Esophagus mucosa (tissue), 1 donor: ENCODE measurements at places on chromosomes 7 and 10. TPM values are rescaled to one million over a fixed set of nuclear protein-coding genes. Genes with fewer than 3 reads are reported as not detected.
A peak's percentile ranks its signal among the peaks of the same experiment; 100 is the strongest.

- ATAC-seq: peak; percentile 76
These were observed 21.0 kb downstream of the KLF6 start for GRCh38 chr10:3763852-3764625.

DNA sequence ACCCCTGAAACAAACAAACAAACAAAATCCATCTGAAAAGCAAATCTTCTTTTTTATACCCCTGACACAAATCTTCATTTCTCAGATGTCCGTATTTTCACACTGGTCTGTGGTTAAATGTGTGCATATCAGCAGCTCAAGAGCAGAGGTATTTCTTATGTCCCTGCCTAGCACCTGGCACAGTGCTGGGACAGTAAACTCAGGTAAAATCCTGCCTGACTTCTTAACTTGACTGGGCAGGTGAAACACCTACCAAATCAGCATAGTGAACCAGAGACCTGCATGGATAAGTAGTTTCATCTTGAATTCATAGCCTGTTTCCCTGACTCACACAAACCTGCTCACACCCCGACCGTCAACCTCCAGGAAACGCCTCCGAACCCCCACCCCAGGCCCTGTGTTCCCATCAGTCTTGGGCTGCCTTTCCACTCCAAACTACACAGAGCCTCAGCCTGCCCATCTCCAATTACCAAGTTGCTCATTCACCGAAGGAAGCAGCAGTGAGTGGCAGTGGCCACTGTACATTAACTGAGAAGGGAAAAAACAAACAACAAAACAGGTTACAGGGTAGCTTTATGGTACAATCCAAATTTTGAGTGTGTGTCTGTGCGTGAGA, 109.9 kb downstream of the HECTD2 start:
- peak; percentile 87 for ATAC-seq

GRCh38 chr7:29478226-29478625, 85.4 kb upstream of the PRR15 start:
- ATAC-seq: no peak

GRCh38 chr7:115724400-115725056, 306.0 kb downstream of the TFEC start:
- ATAC-seq: no peak

GRCh38 chr10:79081353-79082034, 12.7 kb downstream of the ZMIZ1 start:
- ATAC-seq: no peak

DNA sequence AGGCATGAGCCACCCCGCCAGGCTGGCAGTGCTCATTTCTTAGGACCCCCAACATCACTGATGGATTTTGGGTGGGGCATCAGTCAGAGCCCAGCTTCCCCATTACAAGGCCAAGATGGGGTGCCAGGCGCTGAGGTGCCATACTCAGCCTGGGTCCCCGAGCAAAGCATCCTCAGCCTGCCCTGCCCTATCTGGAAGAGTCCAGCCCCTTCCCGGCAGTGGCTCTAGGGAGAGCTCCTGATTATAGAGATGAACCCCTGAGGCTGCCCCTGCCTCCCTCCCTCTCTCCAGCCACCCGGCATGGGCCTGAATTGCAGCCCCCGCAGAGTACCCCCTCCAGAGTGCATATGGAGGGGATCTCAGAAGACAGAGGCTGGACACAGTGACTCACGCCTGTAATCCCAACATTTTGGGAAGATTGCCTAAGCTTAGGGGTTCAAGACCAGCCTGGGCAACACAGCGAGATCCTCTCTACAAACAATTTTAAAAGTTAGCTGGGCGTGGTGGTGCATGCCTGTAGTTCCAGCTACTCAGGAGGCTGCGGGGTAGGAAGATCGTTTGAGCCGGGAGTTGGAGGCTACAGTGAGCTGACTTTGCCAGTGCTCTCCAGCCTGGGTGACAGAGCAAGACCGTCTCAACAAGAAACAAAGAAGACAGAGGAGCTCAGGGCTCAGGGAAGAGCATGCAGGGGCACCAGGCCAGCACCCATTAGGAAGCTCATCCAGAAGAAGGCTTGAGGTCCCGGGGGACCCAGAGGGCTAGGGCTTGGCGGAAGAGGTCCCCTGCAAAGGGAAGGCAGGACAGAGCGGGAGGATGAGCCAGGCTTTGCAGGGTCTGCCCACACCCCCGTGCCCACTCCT, 13.3 kb downstream of the LAT2 start:
- no peak for ATAC-seq

GRCh38 chr10:34681933-34682332, 133.2 kb downstream of the PARD3 start:
- no peak for ATAC-seq

DNA sequence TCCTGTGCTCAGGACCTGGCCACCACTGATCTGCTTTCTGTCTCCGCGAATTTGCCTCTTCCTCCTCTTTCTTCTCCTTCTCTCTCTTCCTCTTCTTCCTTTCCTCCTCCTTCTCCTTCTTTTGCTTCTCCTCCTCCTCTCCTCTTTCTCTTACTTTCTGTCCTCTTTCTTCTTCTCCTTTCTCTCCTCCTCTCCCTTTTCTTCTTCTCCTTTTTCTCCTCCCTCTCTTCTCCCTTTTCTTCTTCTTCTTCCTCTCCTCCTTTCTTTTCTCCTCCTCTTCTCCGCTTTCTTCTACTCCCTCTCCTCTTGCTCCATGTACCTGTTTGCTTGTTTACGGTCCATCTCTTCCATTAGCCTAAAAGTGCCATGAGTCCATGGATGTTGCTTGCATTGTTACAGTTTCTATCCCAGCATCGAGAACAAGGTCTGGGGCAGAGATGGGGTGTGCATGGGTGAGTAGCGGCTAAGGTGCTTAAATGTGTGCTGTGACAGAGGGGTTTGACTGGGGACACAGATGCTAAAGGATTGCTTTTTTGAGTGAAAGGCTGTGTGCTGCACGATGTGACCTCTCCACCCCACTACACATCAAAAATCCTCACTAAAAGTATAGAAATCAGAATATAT, 7.7 kb downstream of the SH2D4B start:
- no peak for ATAC-seq

GRCh38 chr10:4673279-4674040, 152.5 kb upstream of the AKR1E2 start:
- no peak for ATAC-seq

DNA sequence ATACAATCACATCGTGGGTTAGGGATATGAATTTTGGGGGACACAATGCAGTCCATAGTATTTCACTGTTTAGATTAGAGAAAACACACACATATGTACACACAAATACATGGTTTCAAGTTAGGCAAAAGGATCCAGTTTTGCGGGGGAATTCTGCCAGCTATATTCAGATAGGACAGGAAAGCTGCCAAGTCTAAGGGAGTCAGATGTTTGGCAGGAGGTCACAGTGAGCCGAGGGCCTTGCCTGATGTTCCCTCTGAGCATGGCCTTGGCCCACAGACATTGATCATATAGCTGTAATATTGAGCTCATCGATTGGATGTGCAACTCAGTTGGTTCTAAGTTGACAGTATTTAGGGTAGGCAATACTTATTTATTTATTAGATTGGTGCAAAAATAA, 122.8 kb downstream of the ADRA2A start:
- no peak for ATAC-seq

DNA sequence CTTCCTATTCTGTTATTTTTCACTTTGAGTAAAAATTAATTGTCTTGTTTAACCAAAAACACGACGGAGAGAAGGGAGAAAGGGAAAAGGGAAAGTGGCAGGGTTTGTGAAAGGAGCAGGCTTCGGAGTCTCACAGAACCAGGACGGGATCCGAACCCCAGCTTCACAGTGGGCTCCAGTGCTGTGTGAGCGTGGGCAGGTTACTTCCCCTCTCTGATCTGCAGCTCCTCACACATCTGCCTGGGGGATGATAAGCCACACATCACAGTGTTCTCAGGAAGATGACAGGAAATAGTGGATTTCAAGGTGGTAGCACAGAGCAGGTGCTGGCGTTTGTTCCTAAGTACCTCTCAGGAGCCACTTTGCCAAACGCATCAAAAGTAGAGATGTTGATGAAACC, 94.2 kb upstream of the GPR26 start:
- no peak for ATAC-seq

DNA sequence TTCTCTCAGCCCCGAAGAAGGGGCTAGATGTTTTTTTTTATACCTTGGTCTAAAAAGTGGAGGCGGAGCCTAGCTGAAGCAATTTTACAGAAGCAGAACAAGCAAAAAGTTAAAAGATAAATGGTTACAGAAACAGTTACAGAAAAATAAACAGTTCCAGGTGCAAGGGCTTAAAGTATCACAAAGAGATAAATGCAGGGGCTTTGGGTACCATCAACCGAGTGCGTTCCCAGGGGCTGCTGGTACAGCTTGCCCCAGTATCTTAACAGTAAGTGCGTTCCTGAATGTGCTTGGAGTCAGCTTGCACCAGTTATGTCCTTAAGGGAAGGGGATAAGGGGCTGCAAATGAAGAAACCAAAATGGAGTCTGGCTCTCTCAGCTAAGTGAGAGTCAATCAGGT, 173.9 kb upstream of the MBL2 start:
- ATAC-seq: no peak

GRCh38 chr10:95035332-95036295, 33.7 kb downstream of the CYP2C8 start:
- ATAC-seq: no peak

GRCh38 chr7:95240921-95241320, 83.4 kb downstream of the PON1 start:
- no peak for ATAC-seq

DNA sequence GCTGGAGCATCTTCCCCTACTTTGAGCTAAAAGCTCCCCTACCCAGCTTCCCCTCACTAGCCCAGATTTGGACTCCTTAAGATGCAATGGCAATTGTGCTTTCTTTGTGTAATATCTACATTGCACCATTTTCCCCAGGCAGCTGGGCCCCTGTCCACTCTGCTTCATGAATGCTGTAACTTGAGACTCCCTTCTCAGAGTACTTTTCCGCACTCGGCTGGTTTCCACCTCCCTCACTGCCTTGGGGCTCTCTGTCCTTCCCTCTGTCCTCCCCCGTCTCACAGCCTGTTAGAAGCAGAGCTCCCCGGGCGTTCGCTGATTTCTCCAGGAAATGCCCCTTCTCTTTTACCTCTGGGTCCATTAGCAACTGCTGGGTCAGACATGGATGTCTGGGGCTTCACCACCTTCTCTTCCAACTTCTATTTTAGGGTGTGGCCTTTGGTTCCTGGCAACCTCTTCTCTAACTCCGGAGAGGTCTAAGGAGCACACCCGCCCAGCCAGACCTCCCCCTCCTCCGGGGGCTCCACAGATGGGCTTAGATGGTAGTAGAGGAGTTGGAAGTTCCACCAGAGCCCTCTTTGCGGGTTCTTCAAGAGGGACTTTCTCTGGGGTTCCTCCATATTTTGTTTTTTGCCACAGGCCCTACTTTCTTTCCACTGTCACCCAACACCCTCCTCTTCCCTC, 2.9 kb upstream of the TMEM72 start:
- ATAC-seq: no peak

DNA sequence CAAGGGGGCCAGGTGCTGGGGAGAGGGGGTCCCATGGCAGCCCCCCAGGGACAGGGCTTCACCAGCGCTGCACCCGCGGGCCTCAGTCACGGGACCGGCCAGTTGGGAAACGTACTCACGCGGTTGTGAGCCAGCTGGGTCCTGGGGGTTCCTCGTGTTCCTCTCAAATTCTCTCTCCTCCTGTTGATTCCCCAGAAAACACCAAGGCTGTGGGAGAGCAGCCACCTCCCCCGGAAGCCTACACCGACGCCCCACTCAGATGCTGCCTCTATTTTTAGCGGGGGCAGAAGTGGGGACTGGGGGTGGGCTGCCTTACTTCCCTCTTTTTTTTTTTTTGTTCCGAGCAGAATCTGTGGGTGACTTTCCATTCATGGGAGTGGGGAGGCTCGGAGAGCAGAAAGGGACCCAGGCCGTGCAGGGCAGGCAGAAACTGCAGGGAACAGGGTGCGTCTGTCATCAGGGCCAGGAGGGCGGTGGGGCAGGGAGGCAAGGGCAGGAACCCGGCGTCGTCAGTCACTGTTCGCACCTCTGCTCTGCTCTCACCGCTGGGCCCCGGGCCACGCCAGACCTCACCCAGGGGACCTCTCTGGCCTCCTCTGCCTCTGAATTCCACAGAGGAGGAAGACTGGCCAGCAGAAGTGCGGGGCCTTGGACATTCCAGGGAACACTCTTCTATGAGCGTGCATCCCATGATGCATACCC, 63.1 kb downstream of the CARD11 start:
- ATAC-seq: peak; percentile 17

- no peak for ATAC-seq
These were observed 149.2 kb downstream of the DYNC1I1 start for GRCh38 chr7:95921543-95921942.

The STAG3 gene
- 0.48 TPM for total RNA-seq

The MSMB gene
- total RNA-seq: 0.64 TPM

The BTBD16 gene
- 0.16 TPM for total RNA-seq

The CTNNA3 gene
- total RNA-seq: not detected

The UBTD1 gene
- 5.1 TPM for total RNA-seq

The ZNF722 gene
- not detected for total RNA-seq

The LDB3 gene
- 0.56 TPM for total RNA-seq

The NEURL1 gene
- total RNA-seq: 0.16 TPM

The TMEM236 gene
- 0.16 TPM for total RNA-seq

The PTPRN2 gene
- 0.44 TPM for total RNA-seq

The CDC14C gene
- total RNA-seq: not detected

The KIFBP gene
- 11.1 TPM for total RNA-seq
